ENCODE measurements at places on chromosomes 11 and 22.

DNA sequence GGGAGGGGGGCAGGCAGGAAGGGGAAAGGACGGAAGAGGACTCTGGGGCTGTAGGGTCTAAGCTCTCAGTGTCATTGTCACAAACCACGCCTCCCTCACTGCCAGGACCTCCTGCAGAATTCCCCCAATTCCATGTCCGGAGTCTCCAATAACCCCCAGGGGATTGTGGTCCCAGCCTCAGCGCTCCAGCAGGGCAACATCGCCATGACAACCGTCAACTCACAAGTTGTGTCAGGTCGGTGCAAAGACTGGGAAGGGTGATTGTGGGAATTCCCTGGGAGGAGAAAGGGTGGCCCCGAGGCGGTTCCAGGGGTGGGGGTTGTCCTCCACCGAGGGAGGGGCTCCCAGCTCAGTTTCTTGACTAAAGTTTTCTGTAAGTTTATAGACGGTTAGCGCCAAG lies 86.0 kb downstream of the FEZ1 start:
- no peak for DNase-seq

DNA sequence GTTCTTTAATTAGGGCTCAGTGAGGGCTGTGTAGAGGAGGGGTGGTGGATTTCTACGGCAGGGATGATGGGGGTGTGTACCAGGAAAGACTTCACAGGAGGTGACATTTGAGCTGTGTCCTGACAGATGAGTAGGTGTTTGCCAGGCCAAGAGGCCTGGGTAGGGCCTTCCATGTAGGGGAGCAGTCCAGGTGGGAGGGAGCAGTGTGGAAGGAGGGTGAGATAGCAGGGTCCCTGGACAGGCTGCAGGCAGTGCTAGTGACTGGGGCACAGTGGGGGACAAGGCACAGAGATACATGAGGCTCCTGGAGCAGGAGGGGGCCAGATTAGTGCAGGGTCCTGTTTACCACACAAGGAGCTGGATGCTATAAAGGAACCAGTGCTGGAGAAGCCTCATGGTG lies 147.9 kb upstream of the CADM1 start:
- no peak for DNase-seq

GRCh38 chr11:121716060-121716459 lies 263.3 kb upstream of the SORL1-AS1 start:
- DNase-seq, result no peak

- no peak for DNase-seq
These were observed 93.9 kb downstream of the DSCAML1 start for GRCh38 chr11:117702946-117703598.

DNA sequence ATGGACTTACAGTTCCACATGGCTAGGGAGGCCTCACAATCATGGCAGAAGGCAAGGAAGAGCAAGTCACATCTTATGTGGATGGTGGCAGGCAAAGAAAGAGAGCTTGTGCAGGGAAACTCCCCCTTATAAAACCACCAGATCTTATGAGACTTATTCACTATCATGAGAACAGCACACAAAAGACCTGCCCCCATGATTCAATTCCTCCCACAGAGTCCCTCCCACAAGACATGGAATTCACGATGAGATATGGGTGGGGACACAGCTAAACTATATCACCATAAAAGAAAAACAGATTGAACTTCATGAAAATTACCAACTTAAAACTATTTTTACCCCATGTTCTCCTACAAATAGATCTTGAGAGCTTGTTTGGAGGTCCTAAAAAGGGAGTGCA lies 19.6 kb downstream of the ENTHD1 start:
- no peak for DNase-seq

All from stimulated activated CD4-positive, alpha-beta T cell treated with anti-CD3 and anti-CD28 coated beads, Interleukin-2, amount 100 ng/mL, for 24 hours (primary cell).